Astrocyte of the hippocampus (primary cell): ENCODE measurements at places on chromosomes 7 and 10.

GRCh38 chr10:123800821-123801220, 90.8 kb downstream of the CPXM2 start:
- no peak for DNase-seq

DNA sequence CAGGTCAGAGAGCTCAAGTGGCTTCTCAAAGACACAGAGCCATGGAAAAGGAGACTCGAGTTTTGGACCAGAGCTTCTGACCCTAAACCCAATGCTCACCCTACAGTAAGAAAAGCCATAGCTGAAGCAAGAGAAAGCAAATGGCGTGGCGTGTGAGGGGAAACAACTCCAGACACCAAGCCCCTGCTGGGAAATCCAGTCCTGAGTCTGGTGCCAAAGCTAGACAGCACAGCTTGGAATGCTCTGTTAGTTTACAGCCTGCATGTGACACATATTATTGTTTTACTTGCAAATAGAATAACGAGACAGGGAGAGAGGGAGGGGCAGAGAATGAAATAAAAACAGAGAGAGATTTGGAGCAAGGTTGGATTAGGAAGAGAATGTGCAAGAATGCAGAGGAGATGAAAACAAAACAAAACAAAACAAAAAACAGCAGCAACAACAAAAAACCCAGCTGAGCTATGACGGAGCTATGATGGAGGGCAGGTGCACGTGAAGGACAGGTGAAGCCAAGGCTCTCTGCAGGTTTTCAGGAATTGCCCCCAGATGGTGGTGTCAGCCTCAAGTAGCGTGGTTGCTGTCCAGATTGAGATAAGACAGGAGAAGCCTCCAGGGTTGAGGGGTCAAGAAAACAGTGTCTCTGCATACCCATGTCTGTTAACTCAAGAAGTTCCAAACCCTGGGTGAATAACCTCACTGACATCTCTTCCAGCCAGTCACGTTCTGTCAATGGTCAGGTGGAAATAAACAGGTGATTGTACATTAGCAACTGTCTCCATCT, 69.7 kb upstream of the LRRC18 start:
- DNase-seq, result no peak

DNA sequence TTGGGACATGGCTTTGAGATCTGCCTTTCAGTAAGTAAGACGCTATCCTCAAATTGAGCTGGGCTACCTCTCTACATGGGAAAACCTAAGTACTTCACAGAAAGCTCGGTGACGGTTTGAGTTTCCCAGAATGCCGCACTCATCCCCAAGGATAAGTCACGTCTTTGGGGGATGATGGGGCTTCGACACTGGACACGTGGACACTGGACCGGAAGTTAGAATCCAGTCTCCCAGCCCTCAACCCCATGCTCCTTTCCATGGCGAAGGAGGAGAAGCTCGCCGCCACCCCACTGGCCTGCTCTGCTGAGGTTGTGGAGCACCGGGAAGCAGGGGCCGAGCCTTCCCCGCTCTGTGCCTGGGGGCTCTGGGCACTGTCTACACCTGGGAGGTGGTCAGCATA, 27.5 kb downstream of the PTPRE start:
- DNase-seq, result no peak

DNA sequence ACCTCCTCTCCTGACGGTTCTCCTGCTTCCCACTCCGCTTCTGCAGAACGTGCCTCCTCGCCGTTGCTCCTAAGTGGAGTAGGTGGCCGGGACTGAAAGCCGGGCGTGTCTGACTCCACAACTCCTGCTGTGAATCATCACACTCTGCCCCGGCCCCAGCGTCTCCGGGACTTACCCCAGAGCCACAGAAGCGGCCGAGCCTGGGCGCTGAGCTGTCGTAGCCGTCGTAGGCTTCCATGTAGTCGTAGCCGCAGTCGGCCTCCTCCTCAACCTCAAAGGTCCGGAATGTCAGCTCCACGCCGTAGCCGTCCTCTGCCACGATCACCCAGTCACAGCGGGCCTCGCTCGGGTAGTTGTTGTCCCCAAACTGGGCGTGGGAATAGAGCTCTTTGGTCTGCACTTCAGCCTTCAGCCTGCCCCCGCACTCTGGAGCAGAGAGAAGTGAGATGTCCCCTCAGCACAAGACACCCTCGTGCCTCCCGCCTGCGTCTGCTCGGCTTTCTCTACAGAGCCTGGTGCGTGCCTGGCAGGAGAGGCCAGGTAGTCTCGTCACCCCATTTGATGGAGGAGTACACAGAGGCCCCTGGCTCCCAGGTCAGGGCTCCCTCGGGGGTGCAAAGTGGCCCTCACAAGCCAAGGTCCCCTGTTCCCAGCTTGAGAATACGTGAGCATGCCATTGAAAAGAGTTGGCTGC, 11.2 kb upstream of the OPALIN start:
- no peak for DNase-seq

DNA sequence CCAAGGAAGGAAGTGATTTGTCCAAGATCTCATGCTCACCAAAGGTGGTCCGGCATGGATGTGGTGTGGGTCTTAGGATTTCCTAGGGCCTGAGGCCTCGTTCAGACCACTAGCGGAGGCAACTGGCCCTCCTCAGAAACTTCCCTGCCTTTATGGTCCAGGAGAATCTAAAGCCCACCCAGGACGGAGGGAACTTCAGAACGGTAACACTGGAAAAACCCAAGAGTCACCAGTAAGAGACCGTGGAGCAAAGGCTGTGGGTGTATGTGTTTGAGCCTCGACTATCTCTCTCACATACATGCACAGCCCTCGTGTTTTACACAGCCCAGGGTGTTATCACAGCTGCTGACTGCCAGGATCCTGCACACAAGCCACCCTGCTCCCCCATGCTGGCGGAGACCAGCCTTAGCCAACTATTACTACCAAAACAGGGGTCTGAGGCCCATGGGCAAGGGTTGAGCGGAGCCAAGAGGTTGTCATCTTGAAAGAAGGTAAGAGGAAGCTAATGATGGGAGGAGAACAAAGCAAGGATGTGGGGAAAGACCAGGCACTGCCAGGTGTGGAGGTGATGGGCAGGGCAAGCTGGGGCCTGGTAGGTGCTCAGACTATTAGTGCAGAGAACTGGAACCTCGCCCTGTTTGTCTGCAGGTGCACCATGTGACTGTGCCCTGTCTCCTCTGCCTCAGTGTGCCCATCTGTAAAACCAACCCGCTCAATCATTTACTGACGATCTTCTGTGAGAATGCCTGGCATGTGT, 170.2 kb upstream of the ZMIZ1 start:
- DNase-seq, result no peak
